Central memory CD4-positive, alpha-beta T cell (primary cell): ENCODE measurements at places on chromosomes 2 and 18.

GRCh38 chr2:40962026-40962425 lies 510.1 kb upstream of the SLC8A1 start:
- DNase-seq, result no peak

GRCh38 chr18:48580782-48581181 lies 42.0 kb downstream of the CTIF start:
- no peak for DNase-seq

DNA sequence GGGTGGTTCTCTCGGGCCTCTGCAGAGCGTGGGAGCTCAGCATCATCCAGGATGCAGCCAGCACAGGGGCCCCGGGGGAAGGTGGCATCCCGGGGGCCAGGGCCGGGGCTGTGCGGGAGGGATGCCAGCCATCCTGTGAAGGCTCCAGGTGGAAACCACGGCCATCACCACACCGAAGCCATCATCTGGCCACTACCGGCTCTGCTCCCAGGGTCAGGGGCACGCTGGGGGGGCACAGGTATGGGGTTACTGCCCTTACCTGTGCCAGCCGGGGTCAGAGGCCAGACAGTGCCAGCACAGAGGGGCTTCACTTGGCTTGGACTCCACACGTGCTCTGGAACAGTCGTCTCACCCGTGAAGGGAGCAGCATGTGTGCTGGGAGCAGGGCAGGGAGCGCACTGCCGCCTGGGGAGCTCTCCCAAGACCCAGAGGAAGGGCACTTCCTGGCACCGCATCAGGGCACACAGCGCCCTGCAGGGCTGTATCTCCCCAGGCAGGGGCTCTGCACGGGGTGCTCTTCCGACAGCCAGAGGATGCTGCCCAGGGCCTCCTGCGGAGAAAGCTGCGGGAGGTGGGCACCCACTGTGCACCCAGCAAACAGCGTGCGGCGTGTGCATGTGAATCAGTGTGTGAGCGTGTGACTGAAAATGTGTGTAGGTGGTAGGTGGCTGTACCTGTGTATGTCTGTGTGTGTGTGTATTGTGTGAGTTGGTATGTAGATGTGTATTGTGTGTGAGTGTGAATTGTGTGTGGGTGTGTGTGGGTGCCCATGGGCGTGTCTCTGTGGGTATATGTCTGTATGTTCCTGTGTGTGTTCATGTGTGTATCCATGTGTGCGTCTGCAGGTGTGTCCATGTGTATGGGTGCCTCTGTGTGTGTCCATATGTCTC lies 75.0 kb downstream of the PTGR3 start:
- DNase-seq, result no peak

DNA sequence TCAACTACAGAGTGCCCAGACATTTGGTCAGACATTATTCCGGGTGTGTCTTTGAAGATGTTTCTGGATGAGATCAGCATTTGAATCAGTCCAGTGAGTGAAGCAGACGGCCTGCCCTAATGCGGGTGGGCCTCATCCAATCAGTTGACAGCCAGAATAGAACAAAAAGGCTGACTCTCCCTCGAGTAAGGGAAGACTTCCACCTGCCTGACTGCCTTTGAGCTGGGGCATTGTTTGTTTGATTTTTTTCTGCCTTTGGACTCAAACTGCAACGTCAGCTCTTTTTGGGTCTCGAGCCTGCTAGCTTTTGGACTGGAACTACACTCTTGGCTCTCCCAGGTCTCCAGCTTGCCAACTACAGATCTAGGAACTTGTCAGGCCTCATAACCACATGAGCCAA lies 111.7 kb upstream of the AGAP1 start:
- no peak for DNase-seq

DNA sequence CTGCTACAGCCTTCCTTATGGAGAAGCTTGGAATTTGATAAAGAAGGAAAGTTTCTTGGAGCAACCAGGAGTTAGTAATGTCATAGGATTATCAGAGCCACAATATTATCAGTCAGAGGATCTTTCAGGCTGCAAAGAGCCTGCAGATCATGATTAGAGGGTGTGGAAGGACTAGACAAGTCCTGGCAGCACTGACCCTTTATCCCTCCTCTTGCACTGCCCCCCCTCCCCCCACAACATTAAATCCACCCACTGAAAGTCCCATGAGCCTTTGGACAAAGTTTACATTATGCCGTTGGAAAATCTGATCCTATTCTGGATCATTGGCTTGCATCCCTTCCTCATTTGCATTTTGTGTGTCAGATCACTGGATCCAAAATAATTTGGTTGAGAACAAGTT lies 18.7 kb upstream of the IMPA2 start:
- no peak for DNase-seq

GRCh38 chr18:73962256-73962655 lies 185.4 kb downstream of the FBXO15 start:
- DNase-seq, result no peak

- DNase-seq, result no peak
Observed at GRCh38 chr2:219886615-219887014, 259.2 kb downstream of the SLC4A3 start.
